Activated T-helper 1 cell treated with anti-CD3 and anti-CD28 coated beads, Interleukin-12 subunit alpha, Interleukin-12 subunit beta, Interleukin-2, Interleukin-4 antibody, amounts not matched to agents 30 ng/mL and 10 ng/mL and 1 ng/mL, durations not matched to agents 14 hours and 24 hours and 36 hours (primary cell): ENCODE measurements at places on chromosomes 6 and 20. TPM values are rescaled to one million over a fixed set of nuclear protein-coding genes. Genes with fewer than 3 reads are reported as not detected.

- H3K36me3 ChIP-seq = peaks cover 10% of the 10 kb centered on the region
- peaks cover 77% of the 10 kb centered on the region for H3K4me1 ChIP-seq
- H3K4me3 ChIP-seq = peak overlapping the region; percentile 80
- H3K27me3 ChIP-seq = no peaks in the 10 kb centered on the region
- no peak for DNase-seq
These were observed 154.0 kb downstream of the JARID2 start for GRCh38 chr6:15399641-15400470.

The IRAK1BP1 gene
- 3.0 TPM in 2 replicates for total RNA-seq

The MAP7 gene
- total RNA-seq = 1.7 and 2.3 TPM in 2 replicates

- peaks cover 5% of the 10 kb centered on the region for H3K36me3 ChIP-seq
- H3K4me3 ChIP-seq = no peak overlapping the region
These were observed 107.0 kb downstream of the CD83 start for GRCh38 chr6:14224359-14225103.

The CST11 gene
- total RNA-seq = not detected in 2 replicates

- no peaks in the 10 kb centered on the region for H3K27me3 ChIP-seq
- DNase-seq = no peak
- no peak overlapping the region for H3K4me3 ChIP-seq
- H3K27ac ChIP-seq = no peak overlapping the region
- no peaks in the 10 kb centered on the region for H3K36me3 ChIP-seq
- no peaks in the 10 kb centered on the region for H3K4me1 ChIP-seq
These were observed 128.6 kb upstream of the CNR1 start for GRCh38 chr6:88294702-88295101.

DNA sequence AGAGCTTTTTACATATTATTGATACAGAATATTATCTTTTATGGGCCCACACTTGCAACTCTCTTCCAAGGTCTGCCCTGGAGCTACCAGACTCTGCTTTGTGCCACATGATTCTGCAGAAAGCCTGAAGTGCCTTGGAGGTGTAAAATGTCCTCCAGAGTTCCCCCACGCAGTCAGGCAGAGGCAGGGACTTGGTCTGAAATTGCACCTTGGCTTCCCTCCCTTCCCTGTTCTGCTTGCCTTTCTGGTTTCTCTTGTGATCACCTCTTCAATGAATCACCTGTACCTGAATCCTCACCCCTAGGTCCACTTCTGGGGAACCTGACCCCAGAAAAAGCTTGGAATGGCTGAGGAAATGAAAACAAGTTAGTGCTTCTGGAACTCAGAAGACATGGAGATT lies 43.0 kb upstream of the TGM2 start:
- no peaks in the 10 kb centered on the region for H3K4me1 ChIP-seq
- H3K36me3 ChIP-seq = no peaks in the 10 kb centered on the region
- H3K4me3 ChIP-seq = no peak overlapping the region
- no peak overlapping the region for H3K27ac ChIP-seq

DNA sequence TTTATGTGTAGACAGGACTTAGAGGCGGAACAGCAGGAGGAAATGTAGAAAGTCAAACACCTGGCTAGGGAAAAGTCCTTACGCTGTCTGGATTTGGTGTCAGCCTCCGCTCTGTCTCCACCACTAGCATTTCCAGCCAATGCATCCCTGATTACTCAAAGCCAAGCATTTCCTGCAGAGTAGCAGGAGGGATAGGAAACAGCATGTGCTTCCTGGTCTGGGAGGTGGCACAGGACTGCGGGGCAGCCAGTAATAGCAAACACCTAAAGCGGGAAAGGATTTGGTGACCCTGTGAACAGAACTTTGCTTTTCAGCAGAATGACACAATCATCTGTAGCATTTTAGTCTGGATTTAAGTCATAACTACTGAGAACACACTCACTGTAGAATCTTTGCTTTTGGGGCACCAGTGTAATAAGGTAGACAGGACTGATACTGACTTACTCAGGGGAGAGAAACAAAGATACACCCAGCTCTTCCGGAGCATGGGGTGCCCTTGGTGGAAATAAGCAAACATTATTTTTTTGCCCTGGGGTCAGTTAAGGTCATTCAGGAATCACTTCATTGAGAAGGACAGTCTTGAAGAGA lies 133.3 kb upstream of the AHI1 start:
- H3K27ac ChIP-seq = peak overlapping the region; percentile 23
- H3K4me3 ChIP-seq = no peak overlapping the region
- DNase-seq = no peak
- no peaks in the 10 kb centered on the region for H3K27me3 ChIP-seq

The PSORS1C2 gene
- total RNA-seq = not detected in 2 replicates

GRCh38 chr6:166268431-166268830 lies 39.8 kb downstream of the PRR18 start:
- H3K4me3 ChIP-seq = no peak overlapping the region
- H3K36me3 ChIP-seq = no peaks in the 10 kb centered on the region
- H3K27ac ChIP-seq = no peak overlapping the region
- no peak for DNase-seq

DNA sequence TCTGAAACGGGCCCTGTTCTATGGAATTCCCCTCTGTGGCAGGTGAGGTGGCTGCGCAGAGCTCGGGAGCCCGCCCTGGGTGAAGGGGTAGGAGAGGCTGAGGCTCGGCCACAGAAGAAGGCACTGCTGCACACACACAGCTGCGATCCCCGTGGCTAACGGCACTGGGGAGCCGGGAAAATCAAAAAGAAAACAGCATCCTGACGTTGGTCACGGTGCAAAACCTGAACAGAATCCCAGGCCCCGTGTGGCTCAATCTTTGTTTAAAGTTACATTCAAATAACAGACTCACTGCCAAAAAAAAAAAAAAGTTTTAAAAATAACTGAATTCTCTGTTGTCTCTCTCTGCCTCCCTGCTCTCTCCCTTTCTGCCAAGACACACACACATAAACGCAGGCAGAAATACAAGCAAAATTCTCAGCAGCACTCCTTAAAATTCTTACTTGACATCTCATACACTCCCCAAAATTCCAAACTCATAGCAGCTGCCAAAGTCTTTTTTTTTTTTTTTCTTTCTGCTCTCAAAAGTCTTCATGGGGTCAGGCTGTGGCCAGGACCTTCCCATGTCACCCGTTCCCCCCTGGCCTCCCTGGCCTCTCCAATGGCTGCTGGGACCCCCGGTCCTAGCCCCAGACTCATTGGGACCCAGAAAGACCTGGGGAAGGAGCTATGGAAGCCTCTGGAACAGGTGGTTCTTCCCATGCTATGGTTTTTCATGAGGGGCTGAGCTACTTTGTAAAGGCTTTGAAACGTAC lies 248.8 kb downstream of the TTLL2 start:
- H3K36me3 ChIP-seq = no peaks in the 10 kb centered on the region
- H3K4me1 ChIP-seq = no peaks in the 10 kb centered on the region
- no peak for DNase-seq
- no peak overlapping the region for H3K27ac ChIP-seq

- H3K36me3 ChIP-seq = peaks cover 9% of the 10 kb centered on the region
- H3K27me3 ChIP-seq = no peaks in the 10 kb centered on the region
- H3K27ac ChIP-seq = no peak overlapping the region
- H3K4me1 ChIP-seq = no peaks in the 10 kb centered on the region
These were observed 238.2 kb downstream of the GMDS start for GRCh38 chr6:2007165-2007564.

The LST1 gene
- total RNA-seq = 63.0 and 66.6 TPM in 2 replicates

DNA sequence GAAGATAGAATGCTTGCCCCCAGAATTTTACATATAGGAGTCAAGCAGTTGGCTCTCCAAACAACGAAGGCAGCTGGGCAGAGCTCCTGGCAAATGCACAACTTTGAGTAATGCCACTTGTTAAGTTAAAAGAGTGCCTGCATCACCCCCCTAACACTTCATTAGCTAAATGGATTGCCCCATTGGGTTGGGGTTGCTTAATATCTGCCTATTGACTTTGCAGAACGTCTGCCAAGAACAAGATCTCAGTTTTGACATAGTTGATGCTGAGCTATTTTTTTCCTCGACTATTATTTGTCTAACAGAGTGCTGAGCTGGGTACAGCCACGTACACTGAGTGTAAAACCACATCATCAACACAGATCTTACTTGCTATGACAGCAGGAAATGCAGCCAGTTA lies 12.1 kb downstream of the ANKRD60 start:
- peaks cover 20% of the 10 kb centered on the region for H3K27me3 ChIP-seq
- H3K4me3 ChIP-seq = no peak overlapping the region
- no peak for DNase-seq
- peaks cover 3% of the 10 kb centered on the region for H3K36me3 ChIP-seq

The TINAG gene
- total RNA-seq = not detected in 2 replicates

- no peaks in the 10 kb centered on the region for H3K36me3 ChIP-seq
- no peak for DNase-seq
- peaks cover 9% of the 10 kb centered on the region for H3K27me3 ChIP-seq
- no peak overlapping the region for H3K27ac ChIP-seq
These were observed 283.9 kb downstream of the TBC1D7 start for GRCh38 chr6:13044390-13044789.

DNA sequence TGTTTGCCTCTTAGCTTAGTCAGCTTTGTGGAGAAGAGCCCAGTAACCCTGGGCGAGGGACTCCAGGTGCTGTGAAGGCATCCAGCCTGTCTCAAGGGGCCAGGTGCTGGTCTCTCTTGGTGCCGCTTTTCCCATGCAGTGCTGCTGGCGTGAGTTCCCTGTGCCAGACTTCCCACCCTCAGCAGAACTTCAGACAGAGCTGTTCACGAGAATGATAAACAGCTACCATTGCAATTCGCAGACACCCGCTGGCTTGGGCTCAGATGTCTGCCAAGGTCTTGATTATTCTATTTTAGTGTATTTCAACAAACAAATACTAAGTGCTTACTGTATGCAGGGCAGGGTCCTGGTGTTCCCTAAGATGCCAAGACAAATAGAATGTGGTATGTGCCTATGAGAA lies 57.7 kb downstream of the RNF217 start:
- no peaks in the 10 kb centered on the region for H3K36me3 ChIP-seq
- H3K4me1 ChIP-seq = no peaks in the 10 kb centered on the region
- H3K27me3 ChIP-seq = peaks cover 1% of the 10 kb centered on the region
- H3K27ac ChIP-seq = no peak overlapping the region

GRCh38 chr6:141744194-141744925 lies 388.4 kb upstream of the GJE1 start:
- H3K36me3 ChIP-seq = no peaks in the 10 kb centered on the region
- H3K27ac ChIP-seq = no peak overlapping the region
- H3K27me3 ChIP-seq = no peaks in the 10 kb centered on the region

The PMEPA1 gene
- 0.57 and 0.66 TPM in 2 replicates for total RNA-seq

DNA sequence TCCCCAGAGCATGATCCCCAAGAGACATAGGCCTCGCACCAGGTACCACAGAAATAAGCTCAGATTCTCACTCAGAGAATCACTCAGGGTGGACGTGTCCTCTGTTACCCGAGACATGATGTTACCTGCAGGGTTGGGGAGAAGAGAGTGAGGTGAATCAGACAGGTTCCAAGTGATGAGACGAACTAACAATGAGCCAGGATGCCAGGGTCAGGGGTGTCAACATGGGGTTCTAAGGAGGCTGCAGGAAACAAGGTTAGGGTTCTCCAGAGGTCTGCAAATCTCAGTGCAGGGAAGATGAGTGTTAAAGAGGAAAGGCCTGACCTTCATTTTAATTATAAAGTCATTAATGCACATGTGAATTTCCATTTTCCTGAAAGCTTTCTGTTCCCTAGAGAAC lies 2.5 kb downstream of the TAP1 start:
- H3K36me3 ChIP-seq = peaks cover 80% of the 10 kb centered on the region
- H3K4me1 ChIP-seq = peaks cover 74% of the 10 kb centered on the region
- H3K4me3 ChIP-seq = peak overlapping the region; percentile 98

GRCh38 chr6:36769676-36770499 lies 69.4 kb downstream of the CPNE5 start:
- peak; percentile 31 for DNase-seq
- H3K27ac ChIP-seq = peak overlapping the region; percentile 90
- peak overlapping the region; percentile 61 for H3K4me3 ChIP-seq
- peaks cover 3% of the 10 kb centered on the region for H3K27me3 ChIP-seq

DNA sequence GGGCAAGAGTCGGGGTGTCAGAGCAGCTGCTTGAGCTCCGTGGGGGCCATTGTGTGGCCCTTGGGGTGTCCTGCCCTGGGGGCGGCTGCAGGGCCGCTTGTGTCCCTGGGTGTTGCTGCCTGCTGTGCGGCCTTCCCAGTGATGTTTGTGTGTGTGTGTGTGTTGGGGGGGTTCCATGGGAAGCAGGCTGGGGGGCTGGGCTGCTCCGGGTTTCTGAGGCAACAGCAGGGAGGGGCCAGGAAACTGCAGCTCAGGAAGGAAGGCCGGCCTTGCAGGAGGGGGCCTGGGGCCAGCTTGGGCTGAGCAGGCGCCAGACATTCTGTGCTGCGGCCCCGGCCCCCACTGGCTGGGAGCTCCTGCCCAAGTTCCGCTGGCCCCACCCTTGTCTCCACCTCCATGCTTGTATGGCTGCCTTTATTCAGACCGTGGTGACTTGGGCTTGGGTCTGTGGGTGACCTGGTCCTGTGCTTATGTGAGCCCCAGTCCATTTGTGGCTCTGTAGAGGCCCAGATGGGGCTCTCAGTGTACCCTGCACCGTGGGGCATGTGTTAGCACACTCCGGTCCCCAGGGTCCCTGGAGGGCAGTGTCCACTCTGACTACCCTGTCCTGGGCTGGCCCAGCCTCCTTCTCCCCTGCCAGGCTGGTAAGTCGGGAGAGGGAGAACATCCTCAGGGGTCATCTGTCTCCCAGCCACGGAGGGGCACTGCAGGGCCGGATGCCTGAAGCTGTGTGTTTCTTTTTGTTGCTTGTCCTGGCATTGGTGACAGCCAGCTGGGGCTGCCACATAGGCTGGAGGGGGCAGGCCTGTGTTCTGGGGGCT lies 4.6 kb upstream of the SOX18 start:
- H3K27ac ChIP-seq = no peak overlapping the region
- H3K27me3 ChIP-seq = peaks cover 3% of the 10 kb centered on the region
- peaks cover 16% of the 10 kb centered on the region for H3K4me1 ChIP-seq
- H3K36me3 ChIP-seq = no peaks in the 10 kb centered on the region
- no peak overlapping the region for H3K4me3 ChIP-seq

The ATAT1 gene
- total RNA-seq = 11.6 and 13.4 TPM in 2 replicates

The RBPJL gene
- total RNA-seq = 0.18 TPM in 1 of 2 replicates, not detected in the other
